GM13977 (cell line): ENCODE measurements at places on chromosomes 1 and 21.

- DNase-seq, result no peak
These were observed 3.9 kb upstream of the TGFBR3 start for GRCh38 chr1:91889717-91890459.

DNA sequence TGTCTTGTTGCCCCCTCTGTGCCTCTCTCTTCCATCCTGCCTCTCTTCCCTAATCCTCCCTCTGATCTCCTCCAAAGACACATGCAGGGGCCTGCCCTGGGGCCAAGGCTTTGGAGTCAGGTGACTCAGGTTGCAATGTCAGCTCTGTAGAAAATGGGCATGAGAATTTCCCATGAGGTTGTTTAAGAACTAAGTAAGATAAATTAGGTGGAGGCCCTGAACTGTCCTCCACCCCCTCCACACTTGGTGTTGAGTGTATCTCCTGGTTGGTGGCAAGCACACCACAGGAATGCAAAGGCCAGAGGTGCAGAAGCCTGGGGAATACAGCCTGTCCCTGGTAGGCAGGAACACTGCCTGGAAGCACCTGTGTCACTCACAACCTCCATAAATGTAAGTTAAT, 63.9 kb upstream of the GRIK3 start:
- no peak for DNase-seq

GRCh38 chr1:37945743-37946702, 830 bp downstream of the INPP5B start:
- no peak for DNase-seq

- DNase-seq, result no peak
These were observed 110.5 kb upstream of the CDC42BPA start for GRCh38 chr1:227428803-227429202.

- DNase-seq, result no peak
These were observed 1.6 kb upstream of the TMEM63A start for GRCh38 chr1:225883616-225884265.
